Suppressor macrophage treated with lipopolysaccharide for 1 hour (primary cell): ENCODE measurements at places on chromosomes 16 and 17.
A peak's percentile ranks its signal among the peaks of the same experiment; 100 is the strongest.

GRCh38 chr17:48492401-48493298 is 38.2 kb downstream of the HOXB1 start:
- peak; percentile 68 for DNase-seq

DNA sequence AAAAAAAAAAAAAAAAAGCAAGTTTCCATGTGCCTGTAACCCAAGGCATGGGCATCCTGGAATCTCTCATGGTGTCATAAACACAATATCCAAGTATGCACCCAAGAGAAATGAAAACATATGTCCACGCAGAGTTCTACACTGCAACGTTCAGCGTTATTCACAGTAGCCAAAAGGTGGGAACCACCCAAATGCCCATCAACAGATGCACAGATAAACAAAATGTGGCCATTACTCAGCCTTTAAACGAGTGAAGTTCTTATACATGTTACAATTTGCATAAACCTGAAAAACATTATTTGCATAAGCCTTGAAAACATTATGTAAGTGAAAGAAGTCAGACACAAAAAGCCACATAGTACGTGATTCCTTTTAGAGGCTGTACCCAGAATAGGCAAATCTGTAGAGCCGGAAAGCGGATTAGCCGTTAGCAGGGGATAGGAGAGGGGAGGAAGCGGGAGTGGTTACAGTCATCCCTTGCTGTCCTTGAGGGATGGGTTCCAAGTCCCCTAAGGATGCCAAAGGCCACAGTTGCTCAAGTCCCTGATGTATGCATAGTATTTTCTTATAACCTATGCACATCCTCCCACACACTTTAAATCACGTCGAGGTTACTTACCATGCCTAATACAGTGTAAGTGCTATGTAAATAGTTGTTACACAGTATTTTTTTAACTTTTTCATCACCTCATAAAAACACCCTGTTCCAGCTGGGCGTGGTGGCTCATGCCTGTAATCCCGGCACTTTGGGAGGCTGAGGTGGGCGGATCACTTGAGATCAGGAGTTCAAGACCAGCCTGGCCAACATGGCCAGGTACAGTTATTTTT is 47.3 kb upstream of the DNAH17 start:
- DNase-seq, result no peak

GRCh38 chr16:71474864-71475263 is 12.8 kb upstream of the ZNF23 start:
- DNase-seq, result peak; percentile 23

DNA sequence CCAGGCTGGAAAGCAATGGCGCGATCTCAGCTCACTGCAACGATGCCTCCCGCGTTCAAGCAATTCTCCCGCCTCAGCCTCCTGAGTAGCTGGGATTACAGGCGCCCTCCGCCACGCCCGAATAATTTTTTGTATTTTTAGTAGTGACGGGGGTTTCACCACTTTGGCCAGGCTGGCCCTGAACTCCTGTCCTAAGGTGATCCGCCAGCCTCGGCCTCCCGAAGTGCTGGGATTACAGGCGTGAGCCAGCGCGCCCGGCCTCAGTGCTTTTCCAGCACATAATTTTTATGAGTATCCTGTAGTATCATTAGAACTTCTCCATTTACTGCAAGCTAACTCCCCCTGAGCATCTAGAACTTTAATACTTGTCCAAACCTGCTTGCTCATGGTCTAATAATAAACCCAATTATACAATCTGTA is 1.8 kb downstream of the UBE2G1 start:
- DNase-seq, result no peak

DNA sequence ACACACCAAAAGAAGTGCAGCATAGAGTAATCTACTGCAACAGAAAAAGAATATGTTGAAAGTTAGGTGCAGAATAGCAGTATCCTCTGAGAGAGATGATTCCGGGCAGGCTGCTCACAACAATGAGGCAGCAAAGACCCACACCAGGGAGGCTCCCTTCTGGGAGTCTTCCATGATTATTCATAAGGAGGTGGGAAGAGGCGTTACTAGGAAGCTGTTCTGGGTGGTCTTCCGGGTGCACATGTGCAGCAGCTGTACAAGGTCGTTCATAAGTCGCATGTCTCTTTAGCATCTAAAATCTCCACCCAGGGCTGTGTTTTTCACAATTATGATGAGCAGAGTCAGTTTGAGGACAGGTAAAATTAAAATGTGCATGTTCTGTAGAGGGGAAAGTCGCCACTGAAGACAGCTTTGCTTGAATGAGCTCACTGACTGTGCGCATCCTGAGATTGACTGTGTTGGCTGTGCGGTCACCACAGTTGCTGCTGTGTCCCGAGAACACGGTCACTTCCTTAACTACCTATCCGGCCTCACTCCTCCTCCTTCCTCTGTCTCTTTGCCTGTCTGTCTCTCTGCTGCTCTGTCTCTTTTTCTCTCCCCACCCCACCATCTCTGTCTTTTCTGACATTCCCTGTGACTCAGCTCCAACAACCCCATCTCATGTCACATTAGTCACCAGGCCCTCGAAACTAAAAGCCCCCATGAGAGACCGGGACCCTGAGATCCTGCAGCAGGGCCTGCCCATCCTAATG is 125.5 kb upstream of the HSBP1 start:
- DNase-seq, result no peak

GRCh38 chr17:41404024-41404671 is 6.7 kb upstream of the KRT31 start:
- DNase-seq, result peak; percentile 79

DNA sequence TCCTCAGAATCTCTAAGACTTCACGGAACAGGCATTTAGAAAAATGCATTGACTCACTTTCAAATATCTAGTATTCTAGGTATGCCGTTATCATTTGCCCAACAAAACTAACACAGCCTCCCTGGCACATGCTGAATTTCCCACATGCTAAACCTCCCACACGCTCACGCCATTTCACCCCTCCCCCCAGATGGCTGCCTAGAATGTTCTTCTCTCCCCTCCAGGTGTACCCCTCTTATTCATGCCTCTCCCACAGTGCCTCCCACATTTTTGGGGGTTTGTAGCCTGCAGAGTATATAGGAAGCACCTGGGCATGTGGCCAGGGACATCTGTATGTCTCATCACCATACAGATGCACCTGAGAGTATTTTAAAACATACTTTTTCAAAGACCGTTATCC is 38.2 kb upstream of the ICAM2 start:
- no peak for DNase-seq

DNA sequence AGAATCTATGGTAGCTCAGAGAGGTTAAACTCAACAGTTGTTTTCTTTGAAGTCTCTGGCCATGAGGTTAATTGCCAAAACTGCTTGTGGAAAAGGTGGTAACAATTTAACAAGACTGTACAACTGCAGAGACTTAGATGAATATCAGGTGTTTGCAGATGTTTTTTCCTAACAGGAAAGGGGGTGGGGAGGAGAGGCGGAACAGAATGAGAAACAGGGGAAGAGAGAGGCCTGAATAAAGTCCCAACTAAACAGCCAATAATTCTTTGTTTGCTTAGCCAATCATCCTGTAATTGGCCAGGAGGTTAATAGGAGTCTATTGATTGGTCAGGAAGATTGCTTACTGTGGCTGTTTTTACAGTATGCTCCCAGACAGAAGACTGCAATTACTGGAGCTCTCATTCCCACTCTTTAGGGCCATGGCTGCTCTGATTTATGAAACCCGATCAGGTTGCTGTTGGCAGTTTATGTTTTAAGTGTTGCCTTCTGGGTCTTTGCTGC is 249.7 kb upstream of the TBX2 start:
- no peak for DNase-seq

GRCh38 chr17:27089929-27090247 is 204.0 kb upstream of the WSB1 start:
- no peak for DNase-seq

DNA sequence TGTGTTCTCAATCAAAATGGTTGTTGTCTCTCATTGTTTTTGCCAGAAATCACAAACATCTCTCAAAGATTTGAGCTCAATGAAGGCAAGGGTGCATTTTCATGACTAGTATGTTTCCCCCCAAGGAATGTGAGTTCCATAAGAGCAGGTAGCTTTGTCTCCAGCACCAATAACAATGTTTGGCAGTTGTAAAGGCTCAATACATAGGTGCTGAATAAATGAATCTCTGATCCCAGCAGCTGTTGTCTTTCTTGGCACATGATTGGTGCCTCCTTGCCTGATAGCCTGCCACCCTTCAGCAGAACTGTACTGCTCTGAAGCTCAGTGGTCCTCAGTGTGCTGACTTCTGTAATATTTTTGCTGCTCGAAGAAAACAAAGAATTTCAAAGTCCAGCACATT is 103.1 kb upstream of the CDH11 start:
- no peak for DNase-seq

DNA sequence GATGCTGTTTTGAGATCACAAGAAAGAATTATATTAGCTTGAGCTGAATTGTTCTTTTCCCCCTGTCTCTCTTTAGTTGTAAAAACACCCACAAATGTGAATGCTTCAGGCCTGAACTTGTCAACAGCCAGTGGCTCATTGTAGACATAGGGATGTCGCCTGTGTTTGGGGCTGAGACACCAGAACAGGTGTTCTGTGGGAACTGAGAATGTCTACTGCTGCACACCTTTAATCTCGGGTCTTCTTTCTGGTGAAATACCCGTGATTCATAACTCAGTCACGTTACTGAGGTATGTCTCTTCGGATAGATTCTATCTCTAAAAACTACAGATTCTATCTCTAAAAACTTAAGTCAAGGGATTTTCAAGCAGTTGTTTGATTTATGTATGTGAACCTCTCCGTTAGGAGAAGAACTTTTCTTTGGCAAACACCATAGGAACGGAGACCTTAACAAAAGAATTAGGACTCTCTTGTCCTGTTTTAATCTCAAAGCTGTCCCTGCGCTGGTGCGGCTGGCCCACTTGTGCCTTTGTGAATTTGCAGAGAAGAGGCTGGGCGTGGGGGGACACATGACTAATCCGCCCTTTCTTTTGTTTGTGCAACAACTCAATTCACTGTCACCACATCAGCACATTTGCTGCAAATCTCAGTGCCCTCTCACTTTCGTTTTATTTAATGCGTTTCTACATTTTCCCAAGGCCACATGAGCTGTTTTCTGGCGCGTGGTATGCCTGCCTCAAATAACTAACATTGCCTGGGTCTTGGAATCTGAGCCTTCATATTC is 643.0 kb downstream of the MAF start:
- DNase-seq, result no peak

- DNase-seq, result peak; percentile 53
Observed at GRCh38 chr17:42886283-42887176, 14.1 kb upstream of the G6PC1 start.

GRCh38 chr17:4341616-4341977 is 24.9 kb downstream of the UBE2G1 start:
- DNase-seq, result no peak

GRCh38 chr17:13619462-13619861 is 17.7 kb upstream of the HS3ST3A1 start:
- DNase-seq, result no peak

- no peak for DNase-seq
Observed at GRCh38 chr17:13051915-13052314, 34.1 kb upstream of the ELAC2 start.

DNA sequence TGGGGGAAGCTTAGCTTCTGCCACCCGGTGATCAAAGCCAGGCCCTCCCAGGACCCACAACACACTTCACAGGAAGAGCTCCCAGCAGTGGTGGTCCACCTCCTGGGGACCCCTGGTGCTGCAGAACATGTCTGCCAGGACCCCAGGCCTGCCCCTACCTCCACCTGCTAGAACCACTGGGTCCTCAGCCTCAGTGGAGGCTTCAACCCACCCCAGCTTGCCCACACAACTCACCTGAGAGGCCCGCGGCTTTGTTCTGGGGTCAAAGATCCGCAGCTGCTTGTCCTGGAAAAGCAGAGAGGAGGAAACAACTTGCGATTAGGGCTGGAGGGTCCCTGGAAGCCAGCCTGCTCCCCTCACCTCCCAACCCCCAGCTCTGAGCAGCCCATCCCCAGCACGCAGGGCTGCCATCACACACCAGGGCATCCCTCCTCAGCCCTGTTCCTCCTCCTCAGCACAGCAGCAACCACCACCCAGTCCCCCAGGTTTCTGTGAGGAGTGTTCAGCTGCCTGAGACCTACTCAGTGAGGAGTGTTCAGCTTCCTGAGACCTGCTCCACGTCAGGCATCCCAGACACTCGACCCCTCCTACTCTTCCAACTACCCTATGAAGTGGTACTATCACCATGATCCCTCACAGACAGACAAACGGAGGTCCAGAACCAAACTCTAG is 21.2 kb downstream of the CORO7 start:
- no peak for DNase-seq

DNA sequence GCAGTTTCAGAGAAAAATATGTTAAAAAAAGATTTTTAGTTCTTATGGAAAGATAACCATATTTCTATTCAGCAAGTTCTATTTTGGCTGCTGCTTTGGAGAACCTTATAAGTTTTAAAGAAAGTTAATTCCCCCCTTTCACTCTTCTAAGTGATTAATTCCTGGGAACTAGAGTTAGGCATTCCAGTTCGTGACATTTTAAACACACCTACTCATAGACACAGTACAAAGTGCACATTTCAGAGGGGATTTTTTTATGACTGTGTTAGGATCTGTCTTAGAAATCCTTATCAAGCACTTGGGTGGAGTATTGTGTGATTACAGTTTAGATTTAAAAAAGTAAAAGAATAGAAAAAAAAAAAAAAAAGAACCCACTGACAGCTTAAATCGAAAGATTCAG is 3.5 kb upstream of the CDH11 start:
- DNase-seq, result no peak

GRCh38 chr16:86939609-86940008 is 361.3 kb downstream of the FOXL1 start:
- no peak for DNase-seq

DNA sequence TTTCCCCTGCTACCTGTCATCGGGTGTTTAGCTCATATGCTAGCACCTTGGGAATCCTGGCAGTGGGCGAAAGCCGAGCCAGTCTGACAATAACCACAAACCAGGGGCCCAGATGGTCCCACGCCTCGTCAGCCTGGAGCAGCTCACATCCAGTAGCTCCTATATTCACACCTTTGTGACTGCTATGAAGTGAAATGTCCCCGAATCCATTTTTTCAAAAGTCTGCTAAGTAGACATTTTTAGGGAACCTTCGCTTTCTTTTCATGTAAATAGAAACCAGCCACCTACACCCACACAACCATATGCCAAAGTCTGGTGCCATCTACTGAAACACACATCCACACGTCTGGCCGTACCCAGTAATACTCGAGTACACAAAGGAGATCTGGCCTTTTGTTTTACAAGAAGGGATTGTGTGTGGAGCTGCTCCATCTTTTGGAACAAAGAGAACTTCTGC is 176.8 kb downstream of the SLC39A11 start:
- no peak for DNase-seq

- no peak for DNase-seq
Observed at GRCh38 chr17:16820161-16820877, 130.3 kb downstream of the CCDC144A start.

- DNase-seq, result no peak
Observed at GRCh38 chr16:85514598-85515318, 98.4 kb upstream of the GSE1 start.

GRCh38 chr16:12253731-12254130 is 277.2 kb downstream of the SNX29 start:
- DNase-seq, result no peak
